Heart left ventricle (tissue), 16 donors: ENCODE measurements at places on chromosomes 11 and 22. TPM values are rescaled to one million over a fixed set of nuclear protein-coding genes. Genes with fewer than 3 reads are reported as not detected.

ANGPTL5 gene
- 0.10 TPM for polyA plus RNA-seq

CALCB gene
- polyA plus RNA-seq = 0.36 TPM

PATE4 gene
- polyA plus RNA-seq = not detected

CSNK1E gene
- polyA plus RNA-seq = 64.8 TPM

OR8A1 gene
- polyA plus RNA-seq = not detected

MPZL2 gene
- polyA plus RNA-seq = 7.7 TPM

TIMP3 gene
- polyA plus RNA-seq = 112 TPM

ZFTA gene
- 6.3 TPM for polyA plus RNA-seq

ARHGEF17 gene
- 60.0 TPM for polyA plus RNA-seq

CYTH4 gene
- polyA plus RNA-seq = 2.5 TPM

DNAJB7 gene
- not detected for polyA plus RNA-seq

ZNF215 gene
- 0.19 TPM for polyA plus RNA-seq

ART5 gene
- polyA plus RNA-seq = 0.72 TPM

FXYD2 gene
- polyA plus RNA-seq = 0.53 TPM

SOX10 gene
- polyA plus RNA-seq = 1.8 TPM

PATE2 gene
- polyA plus RNA-seq = not detected

SLC1A2 gene
- polyA plus RNA-seq = 0.80 TPM

APOL5 gene
- polyA plus RNA-seq = 0.07 TPM

TBX1 gene
- polyA plus RNA-seq = 0.11 TPM

P2RX6 gene
- 0.72 TPM for polyA plus RNA-seq

KRTAP5-8 gene
- not detected for polyA plus RNA-seq

WEE1 gene
- polyA plus RNA-seq = 14.5 TPM

CD3D gene
- 0.55 TPM for polyA plus RNA-seq

OR51B5 gene
- not detected for polyA plus RNA-seq

RTN4RL2 gene
- polyA plus RNA-seq = 1.0 TPM

JHY gene
- 0.54 TPM for polyA plus RNA-seq
